ENCODE measurements at places on chromosomes 6 and 20.

DNA sequence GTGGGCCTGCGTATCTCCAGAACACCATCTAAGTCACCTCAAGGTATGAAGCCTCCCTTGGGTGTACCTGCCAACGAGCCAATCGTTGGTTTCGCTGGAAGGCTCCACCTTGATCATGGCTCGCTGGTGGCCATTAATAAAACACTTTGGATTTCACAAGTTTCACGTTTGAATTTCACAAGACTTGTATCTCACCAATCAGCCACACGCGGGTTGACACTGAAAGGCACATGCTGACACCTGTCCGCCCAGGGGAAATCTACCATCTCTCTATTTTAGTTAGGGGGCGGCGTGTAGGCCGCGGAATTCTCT lies 586 bp upstream of the HMGA1 start:
- DNase-seq, result no peak

DNA sequence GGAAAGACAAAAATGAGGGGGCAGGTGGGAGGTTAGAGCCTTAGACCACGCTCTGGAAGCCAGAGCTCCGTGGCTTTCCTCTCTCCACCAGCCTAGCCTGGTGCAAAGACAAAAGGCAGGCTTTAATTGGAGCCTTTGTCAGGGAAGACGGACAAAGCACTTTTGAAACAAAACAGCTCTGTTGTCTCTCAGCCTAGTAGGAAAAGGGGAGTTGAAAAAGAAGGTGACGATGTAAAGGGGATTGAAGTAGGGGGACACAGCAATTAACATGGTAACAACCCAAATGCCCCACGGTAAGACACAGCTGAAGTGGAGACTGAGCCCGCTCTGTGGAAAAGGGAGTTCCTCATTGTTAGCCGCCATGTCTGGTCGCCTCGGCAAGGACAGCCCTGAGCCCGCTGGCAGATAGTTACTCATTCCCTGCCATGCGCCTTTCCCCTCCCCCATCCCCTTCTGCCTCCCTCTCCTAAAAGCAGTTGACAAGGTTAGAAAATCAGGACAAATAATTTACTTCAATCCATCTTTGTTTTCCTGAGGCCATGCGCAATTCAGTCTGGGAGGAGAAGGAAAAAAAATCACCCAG lies 93.0 kb downstream of the TCP11 start:
- no peak for DNase-seq

DNA sequence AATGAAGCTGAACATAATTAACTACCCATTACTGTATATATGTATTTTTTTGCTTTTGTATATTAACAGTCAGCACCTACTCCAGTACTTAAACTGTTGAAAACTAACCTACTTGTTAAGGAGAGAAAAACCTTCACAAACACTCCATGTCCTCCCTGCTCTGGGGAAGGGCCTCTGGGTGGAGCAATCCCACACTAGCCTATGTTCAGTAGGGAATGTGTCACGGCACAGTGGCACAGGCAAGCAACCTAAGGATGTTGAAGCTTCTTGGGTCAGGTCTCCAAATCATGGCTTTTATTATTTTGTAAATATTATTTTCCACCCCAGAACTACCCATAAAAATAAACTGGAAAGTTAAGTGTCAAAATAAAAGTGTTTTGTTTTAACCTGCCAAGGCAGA lies 5.3 kb downstream of the MAN1A1 start:
- no peak for DNase-seq

GRCh38 chr6:168338777-168339176 lies 19.2 kb upstream of the DACT2 start:
- no peak for DNase-seq

- DNase-seq, result no peak
Observed at GRCh38 chr6:47182291-47182957, 127.3 kb downstream of the TNFRSF21 start.

DNA sequence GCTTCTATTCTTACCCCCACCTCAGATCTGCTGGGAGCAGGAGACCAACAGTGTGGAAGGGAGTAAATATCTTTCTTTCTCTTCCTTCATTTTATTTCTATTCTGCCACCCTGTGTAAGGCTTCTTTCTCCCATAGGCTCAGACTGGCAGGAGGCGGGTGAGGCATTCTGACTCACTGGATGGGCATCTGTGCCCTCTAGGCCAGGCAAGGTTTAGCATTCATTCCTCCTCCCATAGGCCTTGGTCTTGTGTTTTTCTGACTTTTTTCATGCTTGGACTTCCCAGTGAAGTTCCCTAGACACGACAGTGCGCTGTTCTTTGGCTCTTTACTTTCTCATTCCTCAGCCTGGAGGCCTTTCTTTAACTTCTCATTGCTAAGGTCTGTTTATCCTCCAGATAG lies 235.2 kb downstream of the SYNE1 start:
- peak; percentile 25 for DNase-seq

- DNase-seq, result no peak
Observed at GRCh38 chr6:137767465-137767864, 99.6 kb upstream of the TNFAIP3 start.

GRCh38 chr6:147248859-147249258 lies 44.6 kb downstream of the STXBP5 start:
- no peak for DNase-seq

GRCh38 chr20:55205665-55206064 lies 730.3 kb downstream of the DOK5 start:
- DNase-seq, result no peak

- no peak for DNase-seq
Observed at GRCh38 chr20:48990467-48990866, 55.6 kb upstream of the CSE1L start.

- DNase-seq, result peak; percentile 48
Observed at GRCh38 chr6:165701005-165701404, 38.0 kb upstream of the PDE10A start.

- no peak for DNase-seq
Observed at GRCh38 chr6:90544081-90544480, 42.8 kb downstream of the MAP3K7 start.

GRCh38 chr6:24849713-24850112 lies 51.0 kb upstream of the ARMH2 start:
- no peak for DNase-seq

DNA sequence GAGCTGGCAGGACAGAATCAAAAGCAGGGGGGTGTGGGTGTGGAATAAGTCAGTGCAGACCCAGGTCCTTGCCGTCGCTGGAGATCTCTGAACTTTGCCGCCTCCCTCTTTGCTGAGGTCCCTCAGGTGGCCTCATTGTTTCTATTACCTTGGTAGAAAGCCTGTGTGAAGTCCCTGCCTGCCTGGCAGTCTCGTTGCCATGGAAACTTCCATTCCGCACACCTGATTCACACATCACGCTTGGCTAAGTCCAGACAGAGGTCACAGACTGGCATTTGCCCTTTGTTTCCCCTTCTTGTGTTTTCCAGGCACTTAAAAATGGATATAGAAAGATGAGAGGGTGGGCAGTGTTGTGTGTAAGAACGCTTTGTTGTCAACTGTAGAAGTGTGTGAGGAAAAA lies 260.6 kb downstream of the PRL start:
- DNase-seq, result peak; percentile 33

- DNase-seq, result peak; percentile 6
Observed at GRCh38 chr6:41122373-41122772, 31.8 kb downstream of the TREML1 start.

DNA sequence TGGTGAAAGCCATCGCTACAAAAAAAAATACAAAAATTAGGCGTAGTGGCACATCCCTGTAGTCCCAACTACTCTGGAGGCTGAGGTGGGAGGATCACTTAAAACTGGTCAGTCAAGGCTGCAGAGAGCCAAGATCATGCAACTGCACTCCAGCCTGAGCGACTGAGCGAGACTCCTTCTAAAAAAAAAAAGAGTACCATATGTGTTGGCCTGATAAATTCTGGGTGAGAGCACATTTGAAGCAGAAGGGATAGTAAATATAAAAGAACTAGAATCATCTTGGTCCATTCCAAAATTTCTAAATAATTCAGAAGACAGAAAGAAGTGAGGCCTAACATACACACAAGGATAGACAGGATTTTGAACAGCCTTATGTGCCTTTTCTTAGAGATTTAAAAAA lies 2.2 kb downstream of the IBTK start:
- no peak for DNase-seq

DNA sequence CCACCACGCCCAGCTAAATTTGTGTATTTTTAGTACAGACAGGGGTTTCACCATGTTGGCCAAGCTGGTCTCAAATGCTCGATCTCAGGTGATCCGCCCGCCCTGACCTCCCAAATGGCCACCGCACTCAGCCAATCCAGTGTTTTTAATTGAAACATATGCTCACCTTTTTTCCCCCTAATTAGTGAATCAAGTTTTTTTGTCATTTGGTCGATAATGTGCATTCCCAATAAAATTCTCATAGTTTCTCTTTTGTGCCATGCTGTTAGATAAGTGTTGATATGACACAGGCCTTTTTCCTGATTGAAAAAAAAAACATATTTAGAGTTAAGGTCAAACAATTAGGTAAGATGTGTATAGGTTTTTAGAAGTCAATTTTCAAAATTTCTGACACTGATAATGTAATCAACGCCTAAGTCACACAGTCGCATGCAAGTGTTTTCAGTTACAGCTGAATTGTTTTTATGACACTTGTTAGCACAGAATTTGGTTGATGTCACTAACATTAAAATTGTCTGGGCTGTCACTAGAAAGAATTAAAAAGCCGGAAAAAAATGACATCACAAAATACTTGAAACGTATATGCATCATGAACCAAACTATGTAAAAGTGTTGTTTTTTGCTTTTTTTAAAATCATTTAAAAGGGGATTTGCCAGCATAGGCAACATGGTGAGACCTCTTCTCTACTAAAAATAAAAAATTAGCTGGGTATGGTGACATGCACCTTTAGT lies 21.9 kb downstream of the ZNF217 start:
- no peak for DNase-seq

- DNase-seq, result no peak
Observed at GRCh38 chr6:28311139-28311823, 24.7 kb downstream of the ZSCAN31 start.

DNA sequence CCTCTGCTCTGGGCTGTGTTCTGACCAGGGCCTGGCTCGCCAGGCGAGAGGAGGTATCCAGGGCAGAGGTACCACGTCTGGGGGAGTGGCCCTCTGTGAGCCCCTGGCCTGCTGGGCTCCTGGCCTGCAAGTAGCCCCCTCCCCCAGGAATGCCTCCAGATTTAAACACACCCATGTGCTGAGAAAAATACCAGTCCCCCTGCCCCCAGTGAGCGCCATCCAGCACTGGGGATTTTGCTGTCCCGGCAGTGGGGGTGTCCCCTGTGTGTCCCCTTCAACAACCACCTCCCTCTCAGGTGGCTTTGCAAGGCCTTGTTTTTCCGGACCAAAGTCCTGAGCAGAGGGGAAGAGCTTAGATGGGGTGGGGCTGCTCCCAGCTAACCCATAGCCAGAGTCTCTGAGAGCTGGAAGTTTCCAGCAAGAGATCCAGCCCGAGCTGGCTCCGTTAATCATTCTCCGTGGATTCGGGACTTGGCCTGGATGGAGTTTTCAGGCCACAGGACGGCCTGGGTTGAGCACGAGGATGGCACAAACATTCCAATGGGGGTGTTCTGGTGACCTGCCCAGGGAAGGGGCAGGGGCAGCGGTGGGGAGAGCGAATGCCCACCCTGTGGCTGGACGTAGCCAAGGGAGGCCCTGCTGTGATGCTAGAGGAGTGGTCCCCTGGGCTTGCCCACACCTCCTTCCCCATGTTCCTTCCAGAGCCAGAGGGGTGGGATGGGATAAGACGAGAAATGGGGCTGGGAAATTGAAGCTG lies 29.0 kb downstream of the PCK1 start:
- no peak for DNase-seq

- DNase-seq, result no peak
Observed at GRCh38 chr6:112366695-112367553, 19.8 kb downstream of the RFPL4B start.

DNA sequence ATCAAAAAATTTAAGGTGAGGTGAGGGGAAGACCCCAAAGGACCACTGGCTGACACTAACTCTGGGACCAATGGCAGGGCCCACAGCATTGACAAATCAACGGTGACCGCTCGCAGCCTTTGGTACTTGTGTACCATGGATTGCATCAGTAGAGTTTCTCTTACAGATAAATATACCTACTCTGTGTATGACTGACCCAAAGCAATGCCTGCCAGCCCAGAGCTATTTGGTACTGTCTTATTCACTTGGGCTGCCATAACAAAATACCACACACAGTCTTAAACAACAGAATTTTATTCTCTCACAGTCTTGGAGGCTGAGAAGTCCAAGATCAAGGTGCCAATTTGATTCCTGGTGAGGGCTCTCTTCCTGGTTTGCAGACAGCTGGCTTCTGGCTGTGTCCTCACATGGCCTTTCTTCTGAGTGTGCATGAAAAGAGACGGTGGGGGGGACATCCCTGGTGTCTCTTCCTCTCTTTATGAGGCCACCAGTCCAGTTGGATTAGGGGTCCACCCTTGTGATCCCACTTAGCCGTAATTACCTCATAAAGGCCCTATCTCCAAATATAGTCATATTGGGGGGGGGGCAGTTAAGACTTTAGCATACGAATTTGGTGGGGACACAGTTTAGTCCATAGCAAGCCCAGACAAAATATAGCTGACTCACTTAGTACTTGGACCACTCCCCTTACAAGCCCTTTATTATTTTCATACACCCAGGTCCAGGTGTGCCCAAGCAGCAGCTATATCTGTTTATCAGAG lies 336.3 kb downstream of the CD83 start:
- DNase-seq, result no peak

DNA sequence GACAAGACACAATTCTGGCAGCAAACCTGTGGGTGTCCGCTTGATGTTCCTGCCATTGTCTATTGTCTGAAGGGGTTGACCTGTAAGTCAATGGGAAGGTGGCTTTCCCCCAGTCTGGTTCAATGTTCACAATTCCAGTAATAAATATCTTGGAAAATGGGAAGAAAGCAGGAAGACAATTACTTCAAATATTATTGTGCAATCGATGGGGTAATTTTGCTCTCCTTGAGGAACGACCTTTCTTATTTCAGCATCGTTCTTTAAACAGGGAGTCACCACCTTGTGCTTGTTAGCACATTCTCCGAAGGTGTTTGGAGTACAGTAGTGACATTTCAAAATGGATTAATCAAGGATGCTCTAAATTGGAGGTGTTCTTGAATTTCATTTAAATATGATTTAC lies 136.9 kb downstream of the BTBD3 start:
- no peak for DNase-seq

DNA sequence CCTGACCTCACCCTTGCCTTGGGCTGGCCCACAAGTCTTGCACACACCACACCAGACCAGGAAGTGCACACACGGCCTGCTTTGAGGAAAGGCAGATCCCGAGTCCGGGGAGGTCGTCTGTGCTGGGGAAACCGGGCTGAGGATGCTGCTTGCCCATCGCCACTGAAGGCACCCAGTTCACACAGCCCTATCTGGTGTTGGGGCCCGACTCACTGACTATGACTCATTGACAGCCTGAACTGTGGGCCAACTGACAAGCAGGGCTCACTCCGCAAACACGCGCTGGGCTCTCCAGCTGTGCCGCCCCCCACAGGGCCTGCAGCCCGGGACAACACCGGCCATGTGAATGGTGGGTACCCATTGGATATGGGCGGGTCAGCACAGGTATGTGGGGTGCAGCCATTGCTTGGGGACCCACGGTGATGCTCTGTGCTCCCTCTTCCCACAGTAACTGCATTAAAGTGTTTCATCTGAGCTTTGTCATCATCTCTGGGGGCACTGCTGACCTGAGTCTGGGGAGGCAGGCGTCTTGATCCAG lies 1.6 kb downstream of the SAMD10 start:
- DNase-seq, result peak; percentile 63

- DNase-seq, result no peak
Observed at GRCh38 chr20:13118676-13119075, 102.4 kb upstream of the ISM1 start.

- DNase-seq, result no peak
Observed at GRCh38 chr6:10451394-10451793, 36.5 kb upstream of the TFAP2A start.
